ENCODE measurements at places on chromosomes 12 and 14.

DNA sequence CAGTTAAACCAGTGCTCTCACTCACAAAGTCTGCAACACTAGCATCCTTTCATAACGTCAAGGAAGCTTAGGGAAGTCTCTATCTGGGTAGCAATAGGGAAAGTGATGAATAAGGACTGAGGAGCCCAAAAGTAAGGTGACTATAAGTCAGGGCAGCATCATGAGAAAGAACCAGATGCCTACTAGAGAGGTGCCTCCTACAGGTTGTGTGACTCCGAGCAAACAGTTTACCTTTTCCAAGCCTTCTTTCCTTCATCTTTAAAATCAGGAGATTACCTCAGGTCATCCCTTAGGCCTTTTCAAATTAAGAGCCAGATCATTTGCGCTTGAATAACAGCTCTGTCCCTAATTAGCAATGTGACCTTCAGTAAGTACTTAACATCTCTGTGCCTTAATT lies 40.2 kb downstream of the RTN1 start:
- DNase-seq: no peak

DNA sequence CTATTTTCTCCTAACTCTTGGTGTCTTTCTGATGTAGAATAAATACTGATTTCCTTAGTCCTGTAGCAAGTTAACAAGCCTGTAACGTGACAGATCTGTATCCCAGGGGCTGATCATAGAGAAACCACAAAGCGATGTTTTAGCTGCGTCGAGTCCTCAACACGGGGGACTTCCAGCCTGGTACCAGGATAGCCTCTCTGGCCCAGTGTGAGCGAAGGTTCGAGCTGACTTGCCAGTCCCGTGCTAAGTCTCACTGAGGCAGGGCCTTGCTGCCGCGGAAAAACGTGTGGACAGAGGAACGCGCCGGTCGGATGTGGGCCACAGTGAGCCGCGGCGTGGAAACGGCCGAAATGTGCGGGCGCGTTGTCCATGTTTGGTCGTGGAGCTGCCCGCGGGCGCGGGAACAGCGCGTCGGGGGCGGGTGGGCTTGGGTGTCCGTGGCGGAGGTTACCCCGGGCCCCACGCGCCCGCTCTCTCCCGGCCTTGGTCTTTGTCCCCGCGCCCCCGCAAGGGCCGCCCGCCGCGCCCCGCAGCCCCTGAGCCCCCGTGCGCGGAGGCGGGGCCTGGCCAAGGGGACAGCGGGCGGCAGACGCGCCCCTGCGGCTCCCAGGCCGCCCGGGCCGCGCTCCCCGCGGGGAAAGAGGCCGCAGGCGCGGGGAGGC lies 531 bp upstream of the EML1 start:
- no peak for DNase-seq

- DNase-seq: no peak
Observed at GRCh38 chr14:24435192-24435810, 5.5 kb downstream of the KHNYN start.

DNA sequence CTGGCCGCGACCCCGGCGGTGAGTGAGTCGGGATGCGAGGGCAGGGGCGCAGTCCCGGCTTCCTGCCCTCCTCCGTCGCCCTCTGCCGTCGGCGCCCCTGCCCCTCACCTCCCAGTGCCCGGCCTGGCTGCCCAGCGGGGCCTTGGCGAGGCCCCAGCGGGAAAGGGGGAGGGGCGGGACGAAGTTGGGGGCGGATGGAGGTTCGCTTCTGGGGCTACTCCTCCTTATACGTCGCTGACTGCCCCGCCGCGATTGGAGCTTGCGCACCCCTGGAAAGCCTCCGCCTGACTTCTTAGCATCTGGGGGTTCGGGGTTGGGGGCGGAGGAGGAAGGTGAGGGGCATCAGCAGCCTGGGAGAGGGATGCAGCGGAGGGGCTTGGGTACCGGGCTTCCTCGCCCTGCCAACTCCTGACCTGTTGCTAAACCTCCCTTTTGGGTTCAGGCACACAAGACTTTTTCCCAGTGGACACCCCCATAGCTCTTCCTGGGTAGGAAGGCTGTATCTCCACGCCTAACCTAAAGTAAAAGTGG lies 406 bp downstream of the TMEM263 start:
- DNase-seq: peak; percentile 53

DNA sequence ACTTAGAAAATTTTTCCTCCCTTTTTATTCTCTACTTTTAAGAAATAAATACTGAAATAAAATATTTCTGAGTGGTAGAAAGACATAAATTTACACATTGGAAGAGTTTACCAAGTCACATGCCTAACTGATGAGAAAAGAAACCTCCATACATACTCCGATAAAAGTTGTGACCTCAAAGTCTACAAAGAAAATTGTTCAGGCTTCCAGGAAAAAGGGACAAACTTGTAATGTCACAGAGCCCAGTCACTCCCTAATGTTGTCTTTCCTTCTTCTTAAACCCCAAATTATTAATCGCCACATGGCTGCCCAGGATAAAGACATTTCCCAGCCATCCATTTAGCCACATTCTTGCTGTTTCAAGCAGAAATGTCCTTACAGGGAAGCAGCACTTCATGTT lies 455.3 kb downstream of the MDGA2 start:
- no peak for DNase-seq

GRCh38 chr12:116759783-116760621 lies 21.9 kb downstream of the RNFT2 start:
- DNase-seq: peak; percentile 4

DNA sequence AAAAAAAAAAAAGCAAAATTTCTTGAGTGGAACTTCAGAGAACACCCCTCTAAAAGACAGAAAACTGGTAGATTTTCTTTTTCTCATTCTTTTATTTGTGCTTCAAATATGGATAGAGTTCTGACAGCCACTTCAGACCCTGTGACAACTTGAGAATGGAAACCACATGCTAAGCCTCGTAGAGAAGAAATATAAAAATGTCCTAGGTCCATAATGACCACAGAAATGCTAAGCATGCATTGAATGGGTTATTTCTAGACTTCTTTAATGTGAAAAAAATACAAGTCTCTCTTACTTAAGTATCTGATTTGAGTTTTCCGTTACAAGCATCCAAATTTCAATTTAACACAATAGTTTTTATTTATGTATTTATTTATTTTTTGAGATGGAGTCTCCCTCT lies 28.3 kb upstream of the DIO2 start:
- no peak for DNase-seq

DNA sequence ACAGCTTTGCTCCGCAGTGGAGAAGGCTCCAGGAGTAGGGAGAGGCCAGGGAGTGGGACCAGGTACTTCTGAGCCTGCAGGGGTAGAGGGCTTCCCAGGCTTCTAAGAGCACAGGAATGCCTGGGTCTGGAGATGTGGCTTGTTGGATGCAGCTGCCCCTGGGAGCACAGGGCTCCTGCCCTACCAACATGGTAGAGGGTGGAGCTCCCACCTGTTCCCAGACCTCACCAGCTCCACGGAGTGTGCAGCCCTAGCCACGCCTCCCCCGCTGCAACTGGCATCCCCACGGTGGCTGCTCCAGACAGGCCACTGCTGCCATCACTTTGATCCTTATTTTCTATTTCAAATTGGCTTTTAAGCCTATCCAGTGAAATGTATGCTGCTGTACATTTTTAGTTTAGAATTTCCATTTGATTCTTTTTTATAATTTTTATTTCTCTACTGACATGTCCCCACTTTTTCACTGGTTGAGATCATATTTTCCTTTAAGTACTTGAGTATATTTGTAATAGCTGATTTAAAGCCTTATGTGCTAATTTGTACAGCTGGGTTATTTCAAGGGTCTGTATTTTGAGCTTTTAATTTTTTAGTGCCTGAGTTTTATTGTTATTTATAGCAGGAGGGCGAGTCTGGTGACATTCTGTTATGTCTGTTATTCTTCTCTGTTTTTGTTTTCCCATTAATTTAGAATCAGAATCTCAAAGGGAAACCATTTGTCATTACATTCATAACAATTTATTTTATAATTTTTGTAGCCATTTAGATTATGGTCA lies 78.0 kb downstream of the DERA start:
- no peak for DNase-seq

- no peak for DNase-seq
Observed at GRCh38 chr12:27436029-27436428, 10.5 kb upstream of the SMCO2 start.

DNA sequence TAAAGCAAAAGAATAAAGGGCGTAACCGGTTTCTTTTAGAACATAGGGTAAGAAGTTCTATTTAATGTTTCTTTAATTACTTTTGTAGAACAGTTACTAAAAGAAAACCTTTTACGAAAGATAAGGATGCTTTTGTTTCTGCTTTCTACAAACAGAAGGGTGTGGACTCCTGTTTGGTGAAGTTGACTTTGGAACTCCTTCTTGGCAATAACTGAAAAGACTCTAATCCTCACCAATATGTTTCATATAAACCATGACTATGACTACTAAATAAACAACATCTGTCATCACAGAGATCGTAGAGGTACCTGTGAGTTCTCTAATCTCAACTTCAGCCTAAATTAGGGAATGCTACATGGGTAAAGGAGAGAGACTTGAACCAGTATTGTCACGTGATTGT lies 210.8 kb upstream of the FLRT2 start:
- no peak for DNase-seq

GRCh38 chr14:26323869-26324268 lies 274.0 kb downstream of the NOVA1 start:
- DNase-seq: no peak

DNA sequence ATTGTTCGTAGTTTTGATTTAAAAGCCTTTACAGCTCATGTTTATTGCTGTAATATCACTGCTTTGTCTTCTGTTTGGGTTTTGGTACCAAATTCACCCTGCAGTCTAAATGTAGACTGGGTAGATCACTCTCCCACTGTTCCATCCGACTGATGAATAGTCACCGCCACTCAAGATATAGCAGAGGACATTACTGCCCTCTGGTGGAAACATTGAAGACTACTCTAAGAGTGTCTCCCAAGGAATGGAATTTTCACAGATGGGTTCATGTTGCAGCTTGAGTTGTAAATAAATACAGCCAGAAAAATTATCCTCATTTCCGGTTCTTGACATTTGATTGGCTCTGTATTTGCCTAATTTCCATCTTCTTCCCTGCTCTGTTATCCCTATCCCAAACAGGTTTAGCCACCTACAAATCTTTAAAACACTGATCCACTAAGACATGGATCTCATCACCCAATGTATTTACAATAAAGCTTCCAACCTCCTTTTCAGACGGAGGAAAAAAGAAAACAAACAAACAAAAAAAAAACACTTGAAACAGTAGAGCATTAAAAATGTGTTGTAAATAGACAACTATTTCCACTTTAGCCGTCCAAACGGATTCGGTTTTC lies 198.3 kb upstream of the CPNE8 start:
- DNase-seq: no peak

- no peak for DNase-seq
Observed at GRCh38 chr12:116885491-116885890, 4.2 kb upstream of the HRK start.

DNA sequence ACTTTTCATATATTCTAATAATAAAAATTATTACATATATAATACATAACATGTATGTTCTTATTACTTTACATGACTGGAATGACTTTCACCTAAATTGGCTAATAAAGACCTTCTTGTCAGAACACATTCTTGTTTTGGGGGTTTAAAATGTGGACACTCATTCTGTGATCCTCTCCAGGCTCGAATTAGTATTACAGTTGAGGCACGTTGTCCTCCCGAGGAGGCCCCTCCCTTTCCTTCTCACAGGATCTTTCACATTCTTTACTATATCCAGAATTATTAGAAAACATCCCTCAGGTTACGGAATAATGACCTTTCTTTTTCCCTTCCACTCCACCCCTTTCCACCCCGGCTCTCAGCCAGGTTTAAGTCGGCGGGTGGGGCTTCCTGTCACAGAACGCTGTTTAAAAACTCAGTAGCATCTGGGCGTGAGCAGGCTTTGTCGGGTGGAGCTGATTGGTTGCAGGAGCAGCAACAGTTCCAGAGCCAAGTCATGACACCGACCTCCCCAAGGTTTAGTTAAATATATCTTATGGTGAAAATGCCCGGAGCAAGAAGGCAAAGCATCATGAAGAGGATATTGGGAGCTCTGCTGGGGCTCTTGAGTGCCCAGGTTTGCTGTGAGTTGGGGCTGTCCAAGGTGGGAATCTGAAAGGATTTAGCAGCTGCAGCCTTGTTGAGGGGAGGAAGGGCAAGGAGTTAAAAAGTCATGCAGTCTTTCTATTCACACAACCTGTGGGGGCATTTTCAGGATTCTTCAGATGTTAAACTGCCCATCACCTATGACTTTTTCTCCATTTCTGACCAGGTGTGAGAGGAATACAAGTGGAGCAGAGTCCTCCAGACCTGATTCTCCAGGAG lies 396.7 kb upstream of the OR4E1 start:
- DNase-seq: no peak

- no peak for DNase-seq
Observed at GRCh38 chr14:64639340-64639821, 64.8 kb upstream of the PLEKHG3 start.

GRCh38 chr12:27705263-27705662 lies 5.4 kb upstream of the MRPS35 start:
- DNase-seq: no peak

- DNase-seq: no peak
Observed at GRCh38 chr12:120416490-120417216, 21.3 kb upstream of the COX6A1 start.

DNA sequence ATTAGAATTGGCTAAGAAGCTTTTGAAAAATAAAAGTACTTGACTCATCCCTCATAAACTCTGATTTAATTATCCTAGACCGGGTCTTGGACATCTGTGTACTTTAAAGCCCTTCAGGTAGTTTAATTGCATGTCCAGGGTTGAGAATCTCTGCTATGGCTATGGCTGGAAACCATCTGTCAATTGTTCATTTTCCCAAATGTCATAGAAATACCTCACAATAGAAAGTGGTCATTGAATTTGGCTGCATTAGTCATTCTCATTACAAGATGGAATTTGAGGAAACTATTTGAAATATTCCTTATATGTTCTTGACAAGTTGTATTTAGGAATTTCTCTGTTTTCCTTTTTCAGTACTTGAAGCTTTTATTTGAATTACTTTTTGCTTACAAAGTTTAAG lies 111.3 kb downstream of the TSHR start:
- no peak for DNase-seq

DNA sequence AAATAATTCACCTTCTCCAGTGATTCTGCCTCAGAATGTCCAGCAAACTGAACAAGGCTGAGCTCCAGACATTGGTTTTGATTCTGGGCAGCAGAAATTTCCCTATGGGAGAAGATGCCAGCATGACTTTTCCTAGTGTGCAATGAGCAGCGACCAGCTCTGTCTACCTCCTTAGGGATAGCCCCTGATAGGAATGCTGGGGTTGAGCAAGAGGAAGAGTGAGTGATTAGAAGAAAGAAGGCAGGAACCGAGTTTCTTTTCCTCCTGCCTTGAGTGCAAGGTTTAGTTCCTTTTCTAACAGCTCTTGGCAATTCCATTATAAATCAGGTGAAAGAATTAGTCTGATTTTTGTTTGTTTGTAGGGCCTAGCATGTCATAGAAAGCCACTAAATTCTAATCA lies 379.0 kb downstream of the DAD1 start:
- DNase-seq: no peak

- no peak for DNase-seq
Observed at GRCh38 chr12:25835385-25835784, 123.1 kb upstream of the RASSF8 start.

DNA sequence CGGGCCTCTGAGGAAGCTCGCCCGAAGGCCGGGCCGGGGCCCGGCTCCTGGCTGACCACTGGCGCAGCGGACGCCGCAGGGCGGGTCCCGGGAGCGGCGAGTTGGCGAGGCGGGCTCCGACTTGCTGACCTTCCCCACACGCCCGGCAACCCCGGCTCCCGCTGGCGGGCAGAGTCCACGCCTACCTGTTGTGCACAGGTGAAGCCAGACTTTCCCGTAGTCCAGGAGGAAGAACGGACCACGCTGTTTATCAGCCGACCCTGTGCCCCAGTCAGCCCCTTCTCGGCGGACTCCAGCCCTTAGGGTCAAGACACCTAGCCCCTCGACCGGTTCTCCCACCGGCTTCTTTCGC lies 407 bp downstream of the HEATR5A start:
- peak; percentile 2 for DNase-seq
